ENCODE measurements at places on chromosomes 1 and 21.

- DNase-seq: no peak
Measured at GRCh38 chr1:109151146-109151990, 37.5 kb downstream of the ELAPOR1 start.

DNA sequence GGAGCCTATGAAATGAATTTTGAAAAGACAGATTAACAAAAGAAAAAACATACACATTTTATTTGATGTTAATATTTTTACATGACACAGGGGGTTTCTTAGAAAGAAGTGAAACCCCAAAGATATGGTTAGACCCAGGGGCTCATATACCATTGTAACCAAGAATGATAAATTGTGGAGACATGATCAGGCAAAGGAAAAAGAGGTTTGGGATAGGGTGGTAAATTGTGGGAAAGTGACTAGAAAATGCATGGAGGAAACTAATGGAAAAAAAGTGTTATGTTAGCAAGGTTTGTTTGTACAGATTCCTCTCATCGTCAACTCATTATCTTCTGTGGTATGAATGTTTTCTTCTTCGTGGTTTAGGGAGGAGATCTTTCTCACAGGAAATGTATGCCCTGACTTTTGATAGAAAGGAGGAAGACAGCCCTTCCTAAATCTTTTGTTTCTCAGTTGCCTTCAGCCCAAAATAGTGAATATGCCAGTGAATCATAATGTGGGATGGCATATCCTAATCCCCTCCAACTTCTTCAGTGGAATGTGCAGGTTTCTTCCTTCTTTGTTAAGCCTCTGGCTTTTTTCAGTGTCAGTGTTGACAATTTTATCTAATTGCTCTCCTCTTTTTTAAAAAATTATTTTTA is 140.4 kb upstream of the UBE2U start:
- DNase-seq: no peak

DNA sequence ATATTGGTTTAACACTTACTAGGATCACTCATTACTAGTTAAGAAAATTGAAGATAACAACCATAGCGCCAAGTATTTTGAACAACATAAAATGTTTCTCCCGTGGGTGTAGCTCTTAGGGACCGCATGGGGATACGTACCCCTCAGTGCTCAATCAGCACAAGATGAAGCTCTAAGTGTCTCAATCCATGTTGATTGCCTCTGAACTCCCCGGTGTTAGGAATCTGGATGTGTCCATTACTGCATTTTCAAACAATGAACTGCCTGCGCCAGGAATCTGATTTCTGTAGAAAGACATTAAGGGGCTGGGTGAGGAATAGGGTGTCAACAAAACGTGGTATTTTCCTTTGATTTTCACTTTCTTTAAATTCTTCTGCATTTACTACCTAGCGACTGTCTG is 100.2 kb downstream of the LMO4 start:
- no peak for DNase-seq

- DNase-seq: no peak
Measured at GRCh38 chr1:242083742-242084141, 84.8 kb upstream of the MAP1LC3C start.

DNA sequence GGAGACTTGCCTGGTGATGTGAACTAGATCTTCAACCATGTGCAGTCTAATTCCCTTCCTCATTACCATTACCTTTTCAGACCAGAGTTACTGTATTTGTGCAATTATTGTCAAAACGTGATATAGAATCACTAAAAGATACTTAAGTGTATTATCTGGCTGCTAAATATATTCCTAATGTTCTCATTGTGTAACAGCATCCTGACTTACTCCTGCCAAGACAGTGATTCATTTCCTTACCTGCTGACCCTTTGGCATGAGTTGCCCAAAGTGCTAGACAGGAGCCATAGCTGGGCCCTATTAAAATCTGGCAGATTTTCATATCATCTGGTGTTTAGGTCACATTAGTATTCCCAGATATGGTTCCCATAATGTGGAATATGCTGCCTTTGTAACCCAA is 598.3 kb upstream of the CAMK1G start:
- DNase-seq: no peak

- no peak for DNase-seq
Measured at GRCh38 chr1:168609741-168610510, 33.5 kb downstream of the XCL1 start.

DNA sequence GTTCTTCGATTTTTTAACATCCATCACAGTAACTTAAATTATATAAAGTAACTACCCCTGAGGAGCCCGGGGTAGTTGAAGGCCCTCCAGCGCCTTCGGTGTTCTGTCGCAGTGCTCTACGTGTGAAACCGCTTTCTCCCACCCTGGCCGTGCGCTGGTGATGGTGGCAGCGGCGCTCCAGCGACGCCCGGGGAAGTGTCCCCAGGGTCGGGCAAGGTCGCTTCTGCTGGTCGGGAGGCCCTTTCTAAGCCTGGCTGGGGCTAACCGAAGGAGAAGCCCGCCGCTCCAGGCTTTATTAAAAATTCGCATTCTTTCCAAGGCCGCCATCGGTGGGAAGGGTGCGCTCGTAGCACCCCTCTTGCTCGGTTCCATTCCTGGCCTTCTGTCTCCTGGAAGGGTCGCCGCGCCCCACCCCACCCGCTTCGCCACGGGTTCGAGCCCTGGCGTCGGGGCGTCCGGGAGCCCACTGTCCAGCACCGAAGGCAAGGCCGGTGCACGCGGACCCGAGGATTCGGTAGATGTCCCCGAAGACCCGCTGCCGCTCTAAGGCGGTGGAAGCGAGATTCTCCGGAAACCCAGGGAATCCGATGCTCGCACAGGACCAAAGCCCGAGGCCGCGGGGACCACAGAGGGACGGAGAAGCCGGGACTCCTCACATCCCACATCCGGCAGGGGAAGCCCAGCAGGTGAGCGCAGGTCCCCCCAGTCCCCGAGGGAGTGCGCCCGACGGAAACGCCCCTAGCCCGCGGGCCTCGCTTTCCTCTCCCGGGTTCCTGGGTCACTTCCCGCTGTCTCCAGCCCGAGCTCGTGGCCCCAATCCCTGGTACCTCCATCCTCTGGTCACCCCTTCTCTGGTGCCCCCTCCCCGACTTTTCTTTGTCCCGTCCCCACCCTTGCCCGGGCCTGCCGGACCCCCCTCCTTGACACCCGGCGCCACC is 685 bp upstream of the RIPPLY3 start:
- DNase-seq: no peak

DNA sequence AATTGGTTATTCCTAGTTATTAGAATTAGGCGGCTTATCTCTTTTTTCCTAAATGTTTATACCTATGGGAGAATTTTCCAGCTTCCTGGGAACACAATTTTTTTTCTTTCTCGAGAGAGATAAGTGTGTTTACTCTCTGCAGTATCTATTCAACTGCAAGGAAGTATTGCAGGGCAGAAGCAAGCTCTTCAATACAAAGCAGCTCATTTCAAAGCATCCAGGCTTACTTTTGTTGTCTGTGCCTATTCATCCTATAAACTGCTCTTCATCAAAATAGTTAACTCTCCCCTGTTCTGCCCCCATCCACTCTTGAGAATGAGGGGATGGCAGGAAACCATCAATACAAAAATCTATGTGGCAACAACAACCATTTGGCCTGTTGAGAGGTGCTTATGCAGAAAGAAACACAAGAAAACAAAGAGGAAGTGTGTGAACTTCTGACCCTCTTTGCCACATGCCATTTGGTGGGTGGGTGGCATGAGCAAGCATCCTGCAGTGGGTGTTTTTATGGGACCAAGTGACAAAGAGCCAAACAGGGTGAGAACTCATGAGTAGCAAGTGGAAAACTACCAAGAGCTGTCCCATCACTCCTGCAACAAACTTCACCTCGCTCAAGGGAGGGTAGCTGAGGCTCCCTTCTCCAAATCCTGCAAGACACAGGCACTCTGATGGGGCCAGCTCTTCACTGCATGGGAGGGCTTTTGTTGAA is 50.6 kb upstream of the MRPS6 start:
- DNase-seq: no peak

GRCh38 chr21:33121715-33122475 is 52.0 kb downstream of the OLIG1 start:
- no peak for DNase-seq

DNA sequence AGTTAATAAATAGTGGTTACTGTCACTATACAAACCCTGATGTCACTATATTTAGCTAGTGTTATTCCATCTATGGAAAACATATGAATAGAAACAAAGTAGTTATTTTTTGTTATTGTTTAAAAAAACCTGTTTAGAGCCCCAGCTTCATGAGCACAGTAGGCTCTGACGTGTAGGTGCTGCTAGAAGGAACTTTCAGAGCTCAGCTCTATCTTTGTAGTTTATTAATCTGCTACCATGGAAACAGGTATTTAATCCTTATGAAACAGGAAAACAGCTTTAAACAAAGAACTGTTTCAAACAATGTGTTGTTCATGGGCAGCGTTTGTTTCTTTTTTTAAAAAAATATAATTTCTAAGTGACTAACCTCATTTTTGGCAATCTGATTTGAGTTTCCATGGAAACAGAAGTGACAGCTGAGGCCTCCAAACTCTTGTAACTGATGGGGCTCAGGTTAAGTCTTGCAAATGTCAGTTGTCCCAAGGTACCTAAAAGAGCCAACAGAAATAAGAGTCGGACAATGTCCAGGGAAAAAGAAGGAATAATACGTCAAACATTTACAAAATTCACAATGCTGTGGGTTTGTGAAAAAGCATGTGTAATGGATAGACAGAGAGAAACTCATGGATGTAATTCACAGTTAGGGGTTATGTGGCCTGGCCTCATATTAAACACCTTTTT is 162.0 kb upstream of the C21orf91 start:
- no peak for DNase-seq

DNA sequence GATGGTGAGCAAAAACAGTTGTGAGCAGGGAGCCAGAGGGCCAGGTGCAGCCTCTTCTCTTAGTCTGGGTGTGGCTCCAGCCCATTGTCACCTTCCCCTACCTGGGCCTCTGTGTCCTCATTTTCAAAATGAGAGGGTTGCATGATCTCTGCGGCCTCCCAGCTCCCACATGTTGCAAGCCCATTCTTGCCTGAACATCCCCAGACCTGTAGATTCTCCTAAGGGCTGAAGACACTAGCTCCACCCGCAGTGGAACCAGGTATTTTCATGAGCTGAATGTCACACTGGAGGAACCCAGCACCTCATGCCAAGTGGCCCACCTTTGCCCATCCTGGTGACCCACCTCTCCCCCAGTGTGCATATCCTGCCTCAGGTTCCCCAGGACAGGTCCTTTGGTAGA is 12.3 kb downstream of the IKBKE start:
- no peak for DNase-seq

GRCh38 chr21:36647279-36648093 is 51.4 kb upstream of the SIM2 start:
- no peak for DNase-seq

- no peak for DNase-seq
Measured at GRCh38 chr21:42566524-42567213, 53.0 kb downstream of the SLC37A1 start.

DNA sequence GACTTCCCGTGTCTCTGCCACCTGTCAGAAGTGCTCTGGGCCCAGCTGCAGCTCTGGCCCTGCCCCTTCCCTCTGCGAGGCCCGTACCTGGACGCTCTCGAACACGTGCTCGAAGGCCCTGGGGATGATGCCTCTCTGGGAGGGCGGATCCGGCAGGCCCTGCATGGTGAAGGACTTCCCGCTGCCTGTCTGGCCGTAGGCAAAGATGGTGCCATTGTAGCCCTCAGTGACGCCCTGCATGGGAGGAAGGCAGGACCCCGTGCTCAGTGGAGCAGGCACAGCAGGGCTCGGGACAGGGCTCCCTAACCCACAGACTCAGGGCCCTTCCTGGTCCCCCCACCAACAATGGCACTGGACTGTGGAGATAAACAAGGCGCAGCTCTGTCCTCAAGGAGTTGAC is 2.4 kb downstream of the KIF17 start:
- DNase-seq: no peak

GRCh38 chr1:243286409-243287122 is 30.7 kb downstream of the SDCCAG8 start:
- DNase-seq: no peak

- DNase-seq: no peak
Measured at GRCh38 chr1:182569939-182570610, 19.0 kb downstream of the RNASEL start.

DNA sequence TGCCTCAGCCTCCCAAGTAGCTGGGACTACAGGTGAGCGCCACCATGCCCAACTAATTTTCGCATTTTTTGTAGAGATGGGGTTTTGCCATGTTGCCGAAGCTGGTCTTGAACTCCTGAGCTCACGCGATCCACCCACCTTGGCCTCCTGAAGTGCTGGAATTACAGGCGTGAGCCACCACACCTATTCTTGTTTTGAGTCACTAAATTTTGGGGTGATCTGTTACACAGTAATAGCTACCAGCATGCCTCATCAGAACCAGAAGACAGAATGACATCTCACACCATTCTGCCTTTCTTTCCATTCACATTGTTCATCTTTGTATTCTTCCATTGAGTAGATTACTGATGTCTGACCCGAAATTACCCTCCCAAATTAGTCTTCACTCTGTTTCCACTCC is 9.1 kb downstream of the RHBDL2 start:
- DNase-seq: no peak

DNA sequence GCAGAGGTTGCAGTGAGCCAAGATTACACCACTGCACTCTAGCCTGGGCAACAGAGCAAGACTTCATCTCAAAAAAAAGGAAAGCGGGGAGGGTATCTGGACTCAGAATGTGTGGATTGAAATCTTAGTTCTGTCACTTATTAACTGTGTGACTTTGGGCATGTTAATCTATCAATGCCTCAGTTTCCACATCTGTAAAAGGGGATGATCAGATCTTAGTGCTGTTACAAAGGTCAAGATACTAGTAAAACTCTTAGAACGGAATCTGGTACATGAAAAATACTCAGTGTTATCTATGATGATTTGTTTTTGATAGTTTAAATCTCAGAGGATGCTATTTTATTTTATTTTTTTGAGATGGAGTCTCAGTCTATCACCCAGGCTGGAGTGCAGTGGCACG is 10.5 kb downstream of the FAM76A start:
- no peak for DNase-seq

Data from GM12891 (cell line).